ENCODE measurements at places on chromosomes 13 and 19.
A peak's percentile ranks its signal among the peaks of the same experiment; 100 is the strongest.

- no peak for DNase-seq
Measured at GRCh38 chr13:94480672-94481145, 1.2 kb upstream of the DCT start.

DNA sequence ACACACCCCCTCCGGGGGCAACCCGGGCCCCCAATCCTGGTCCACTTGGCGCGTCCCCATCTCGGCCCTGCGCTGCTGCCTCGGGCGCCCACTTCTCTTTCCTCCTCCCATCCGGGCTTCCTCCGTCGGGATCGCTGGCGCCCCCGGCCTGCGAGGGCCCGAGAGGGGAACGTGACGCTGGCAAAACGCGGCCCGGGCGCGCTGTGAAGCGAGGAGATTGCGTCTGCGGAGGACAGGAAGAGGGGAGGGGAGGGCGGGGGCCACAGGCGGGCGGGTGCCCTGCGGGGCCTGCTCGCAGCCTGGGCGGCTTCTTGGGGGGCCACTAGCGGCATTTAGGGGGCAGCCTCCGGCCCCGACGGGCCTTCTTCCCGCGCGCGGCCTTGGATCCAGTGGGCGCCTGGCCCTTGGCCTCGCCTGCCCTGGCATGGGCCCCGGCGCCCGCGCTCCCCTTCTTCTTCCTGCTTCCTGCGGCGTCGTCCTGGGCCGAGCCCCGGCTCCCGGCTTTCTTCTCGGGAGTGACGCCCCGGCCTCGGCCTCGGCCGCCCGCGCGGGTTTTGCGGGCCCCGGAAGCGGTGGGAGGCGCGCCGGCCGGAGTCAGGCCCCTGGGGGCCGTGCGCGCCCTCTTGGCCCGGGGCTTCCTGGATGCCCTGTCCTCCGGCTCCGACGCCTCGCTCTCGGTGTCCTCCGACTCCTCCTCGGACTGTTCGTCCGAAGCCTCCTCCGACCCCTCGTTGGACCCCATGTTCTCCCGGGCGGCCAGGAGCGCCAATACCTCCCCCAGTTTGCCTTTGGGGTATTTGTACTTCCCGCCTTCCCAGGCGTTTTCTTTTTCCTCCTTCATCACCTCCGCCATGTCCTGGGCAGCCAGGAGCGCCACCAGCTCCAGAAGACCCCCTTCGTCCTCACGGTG lies 2.2 kb downstream of the PNMA8B start:
- DNase-seq = no peak

GRCh38 chr19:615619-616018 lies 17.7 kb downstream of the POLRMT start:
- DNase-seq = no peak

DNA sequence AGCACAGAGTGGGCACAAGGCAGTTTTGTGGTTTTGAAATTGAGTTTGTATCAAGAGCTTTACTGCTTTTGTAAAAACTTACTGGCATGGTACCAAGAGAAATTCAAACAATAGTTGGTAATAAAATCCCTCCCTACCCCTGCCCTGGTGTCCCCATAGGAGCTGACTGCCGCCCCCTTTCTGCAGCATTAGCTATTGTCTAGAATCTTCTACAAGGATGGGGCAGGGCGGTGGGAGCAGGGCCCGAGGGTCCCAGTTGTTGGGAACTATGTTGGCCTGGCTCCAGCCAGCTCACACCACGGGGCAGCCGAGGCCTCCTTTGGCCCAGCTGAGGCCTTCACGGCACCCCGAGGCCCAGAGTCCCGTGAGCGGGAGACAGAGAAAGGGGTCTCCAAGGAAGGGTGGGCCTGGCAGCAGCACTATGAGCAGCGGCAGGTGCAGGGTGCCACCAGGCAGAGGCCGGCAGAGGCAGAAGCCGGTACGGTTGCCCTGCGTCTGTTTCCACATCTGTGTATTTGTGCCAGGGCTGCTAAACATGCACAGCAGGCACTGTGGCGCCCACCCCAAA lies 57.9 kb downstream of the KDM4B start:
- DNase-seq = no peak

DNA sequence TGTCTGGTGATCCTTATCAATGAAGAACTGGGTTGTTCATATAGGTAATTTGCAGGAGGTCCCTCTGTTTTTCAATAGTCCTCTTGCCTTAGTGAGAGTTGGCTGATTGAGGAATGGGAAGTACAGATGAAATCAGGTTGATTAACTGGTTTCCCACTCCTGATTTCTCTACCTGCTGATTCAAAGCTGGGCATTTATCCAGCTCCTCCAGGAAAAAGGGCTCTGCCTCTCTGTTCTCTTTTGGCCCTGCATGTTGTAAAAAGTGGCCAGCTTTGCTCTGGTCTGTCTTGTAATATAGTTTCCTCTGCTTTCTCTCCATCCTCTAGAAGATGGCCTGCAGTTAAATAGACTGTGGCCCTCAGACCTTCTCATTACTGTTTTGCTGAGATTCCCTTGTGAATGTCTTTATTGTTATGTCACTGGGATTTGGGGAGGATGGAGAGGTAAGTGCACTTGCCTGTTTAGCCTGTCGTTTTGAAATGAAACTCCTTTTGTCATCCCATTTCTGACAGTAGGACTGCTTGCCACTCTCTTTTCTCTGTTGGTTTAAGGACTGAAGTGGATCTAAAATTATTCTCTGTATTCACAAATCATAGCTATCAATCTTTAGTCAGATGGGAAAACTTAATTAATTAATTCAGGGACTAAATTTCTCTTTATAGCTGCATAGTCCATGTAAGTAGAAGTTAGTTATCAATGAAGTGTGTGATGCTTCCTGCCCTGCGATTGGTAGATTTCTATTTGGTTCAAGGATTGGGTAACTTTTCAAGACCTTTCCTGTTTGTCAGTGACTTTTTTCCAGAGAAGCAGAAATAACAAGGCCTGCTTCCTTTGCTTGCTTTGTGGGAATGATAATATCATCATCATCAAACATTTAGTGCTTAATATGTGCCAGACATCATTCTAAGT lies 28.5 kb downstream of the GARRE1 start:
- DNase-seq = no peak

GRCh38 chr19:32287811-32288227 lies 57.6 kb upstream of the ZNF507 start:
- no peak for DNase-seq

DNA sequence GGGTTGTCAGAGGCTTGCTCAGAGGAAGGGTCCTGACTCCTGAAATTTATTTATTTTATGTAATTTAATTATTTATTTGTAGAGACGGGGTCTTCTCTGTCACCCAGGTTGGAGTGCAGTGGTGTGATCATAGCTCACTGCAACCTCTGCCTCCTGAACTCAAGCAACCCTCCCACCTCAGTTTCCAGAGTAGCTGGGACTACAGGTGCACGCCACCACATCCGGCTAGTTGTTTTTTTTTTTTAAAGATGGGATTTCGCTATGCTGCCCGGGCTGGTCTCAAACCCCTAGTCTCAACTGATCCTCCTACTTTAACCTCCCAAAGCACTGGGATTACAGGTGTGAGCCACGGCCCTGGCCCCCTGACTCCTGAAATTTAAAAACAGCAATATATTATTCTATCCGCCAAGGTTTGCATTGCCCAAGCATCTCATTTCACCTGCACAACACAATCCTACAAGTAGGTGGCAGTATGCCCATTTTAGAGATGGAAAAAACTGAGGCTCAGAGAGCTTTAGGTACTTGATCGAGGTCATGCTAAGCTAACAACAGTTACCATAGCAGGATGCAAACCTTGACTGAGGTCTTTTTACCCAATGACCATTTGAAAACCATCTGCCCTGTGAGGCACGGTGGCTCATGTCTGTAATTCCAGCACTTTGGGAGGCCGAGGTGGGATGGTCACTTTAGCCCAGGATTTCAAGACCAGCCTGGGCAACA lies 18.1 kb downstream of the ARHGEF18 start:
- no peak for DNase-seq

DNA sequence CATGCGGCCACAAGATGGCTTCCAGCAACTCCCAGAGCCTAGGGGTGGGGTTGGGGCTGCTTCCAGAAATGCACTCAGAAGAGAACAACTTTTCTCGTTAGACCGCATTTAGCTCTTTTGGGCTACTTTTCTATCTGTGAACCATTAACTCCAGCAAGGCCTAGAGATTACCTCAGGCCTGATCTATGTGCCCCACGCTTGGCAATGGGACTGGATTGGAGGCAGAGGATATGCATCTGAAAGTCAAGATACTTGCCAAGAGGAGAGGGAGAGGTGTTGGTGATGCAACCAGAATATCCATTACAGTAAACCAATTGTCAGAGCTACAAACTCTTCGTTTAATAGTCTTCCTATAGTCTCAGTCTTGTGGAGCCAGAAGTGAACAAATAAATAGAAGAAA lies 177.7 kb downstream of the TDRD3 start:
- no peak for DNase-seq

- no peak for DNase-seq
Measured at GRCh38 chr19:41883463-41883820, 458 bp downstream of the ARHGEF1 start.

DNA sequence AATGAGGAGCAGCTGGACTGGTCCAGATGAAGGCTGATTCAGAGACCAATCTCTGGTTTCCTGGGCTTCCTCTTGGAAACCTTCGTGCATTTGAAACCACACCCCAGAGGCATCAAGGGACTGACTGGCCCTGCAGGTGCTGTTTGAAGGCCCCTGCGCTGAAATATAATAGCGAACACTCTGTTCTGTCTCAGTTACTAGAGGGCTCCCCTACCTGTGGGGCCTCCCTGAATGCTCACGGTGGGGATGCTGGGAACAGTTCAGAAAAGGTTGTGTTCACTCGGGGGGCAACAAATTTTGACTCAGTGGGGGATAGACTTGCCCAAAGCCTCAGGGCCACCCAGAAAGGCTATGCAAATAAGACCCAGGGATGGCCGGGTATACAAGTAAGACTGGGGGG lies 6.4 kb downstream of the CCDC8 start:
- no peak for DNase-seq

DNA sequence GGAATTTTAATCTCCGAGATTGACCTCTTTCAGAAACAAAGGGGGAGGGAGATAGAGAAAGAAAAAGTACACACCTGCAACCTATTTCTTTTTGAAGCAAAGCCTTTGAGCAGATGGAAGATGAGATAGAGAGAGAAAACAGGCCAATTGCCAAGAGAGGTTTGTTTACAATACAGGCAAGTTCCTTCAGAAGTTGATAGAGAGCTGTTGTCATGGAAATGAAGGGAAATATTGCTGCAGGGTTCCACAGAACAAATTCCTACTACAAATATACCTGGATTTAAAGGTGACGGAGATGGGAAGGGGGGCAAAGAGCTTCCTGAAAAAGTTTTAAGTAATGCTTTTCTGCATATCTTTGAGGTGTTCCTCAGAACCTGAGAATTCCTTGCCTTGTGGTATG lies 388.4 kb downstream of the NDFIP2 start:
- DNase-seq = no peak

DNA sequence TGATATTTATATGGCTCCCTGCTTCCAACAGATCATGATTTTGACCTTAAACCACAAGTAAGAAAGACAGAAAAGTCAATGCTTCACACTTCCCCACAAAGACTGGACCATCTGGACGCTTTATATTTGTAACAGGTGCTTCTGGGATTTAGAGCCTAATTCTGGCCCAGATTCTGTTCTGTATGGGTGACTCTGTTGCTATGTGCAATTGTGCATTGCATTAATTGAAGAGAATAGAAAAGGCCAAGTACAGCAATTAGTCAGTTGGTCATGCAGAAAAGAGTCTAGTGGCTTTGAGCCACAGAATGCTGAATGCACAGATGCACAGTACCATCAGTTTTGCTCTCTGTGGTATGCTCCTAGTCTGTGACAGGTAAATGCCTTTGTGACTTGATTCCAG lies 657.4 kb upstream of the ATXN8OS start:
- no peak for DNase-seq

- DNase-seq = no peak
Measured at GRCh38 chr19:4981681-4981958, 12.7 kb downstream of the KDM4B start.

DNA sequence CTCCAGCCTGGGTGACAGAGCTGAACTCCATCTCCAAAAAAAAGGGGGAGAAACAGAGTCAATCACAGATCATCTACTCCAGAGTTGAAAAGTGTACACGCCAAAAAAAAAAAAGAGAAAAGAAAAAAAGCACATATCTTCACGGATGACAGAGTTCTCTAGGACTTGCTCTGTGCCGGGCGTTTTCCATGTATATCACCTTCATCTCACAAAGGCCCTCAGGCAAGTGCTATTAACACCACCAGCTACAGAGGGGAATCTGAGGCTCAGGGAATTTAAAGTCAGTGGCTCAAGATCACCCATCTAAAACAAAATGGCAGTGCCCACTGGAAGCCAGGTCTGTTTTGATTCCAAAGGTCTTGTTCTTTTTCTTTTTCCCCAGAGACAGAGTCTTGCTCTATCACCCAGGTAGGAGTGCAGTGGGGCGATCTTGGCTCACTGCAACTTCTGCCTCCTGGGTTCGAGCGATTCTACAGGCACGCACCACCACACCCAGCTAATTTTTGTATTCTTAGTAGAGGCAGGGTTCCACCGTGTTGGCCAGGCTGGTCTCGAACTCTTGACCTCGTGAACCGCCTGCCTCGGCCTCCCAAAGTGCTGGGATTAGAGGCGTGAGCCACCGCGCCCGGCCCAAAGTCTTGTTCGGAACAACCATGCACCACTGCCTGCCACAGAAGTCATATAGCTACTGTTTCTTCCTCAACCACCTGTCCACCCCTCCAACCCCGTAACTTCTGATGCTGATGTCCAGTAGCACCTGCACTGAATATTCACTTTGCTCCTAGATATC lies 42.2 kb downstream of the SAE1 start:
- DNase-seq = no peak

DNA sequence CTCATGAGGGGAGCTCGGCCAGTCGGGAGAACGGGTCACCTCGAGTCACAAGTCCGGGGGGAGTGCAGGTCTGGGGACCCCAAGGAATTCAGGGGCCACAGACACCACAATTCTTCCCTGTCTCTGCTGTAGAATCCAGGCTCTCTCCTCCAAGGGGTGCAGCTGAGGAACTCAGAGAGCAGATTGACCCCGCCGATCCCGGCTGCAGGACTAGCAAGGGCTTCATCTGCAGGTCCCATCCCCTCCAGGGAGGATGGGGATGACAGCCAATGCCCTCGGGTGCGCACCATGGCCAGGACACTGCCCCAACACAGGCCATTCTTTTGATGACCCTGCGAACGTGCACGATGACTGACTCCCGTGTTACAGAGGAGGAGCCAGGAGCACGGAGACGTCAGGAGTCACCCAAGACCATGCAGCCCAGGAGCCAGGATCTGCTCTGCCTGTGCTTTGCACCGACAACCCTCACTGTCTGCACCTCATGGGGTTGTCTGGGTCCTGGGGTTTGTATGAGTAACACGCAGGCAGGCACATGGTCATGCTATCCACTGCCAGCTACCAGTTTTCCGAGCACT lies 48.5 kb upstream of the TUBGCP3 start:
- DNase-seq = no peak

GRCh38 chr19:48468772-48469288 lies 339 bp upstream of the CYTH2 start:
- peak; percentile 99 for DNase-seq

All from T-helper 2 cell (primary cell).